ENCODE measurements at places on chromosomes 16 and 17.

GRCh38 chr16:23195366-23195978 lies 12.9 kb downstream of the SCNN1G start:
- DNase-seq, result no peak

- no peak for DNase-seq
Measured at GRCh38 chr16:3577302-3577752, at the start of gene NLRC3. Gene NLRC3, minus strand, starts transcription at chr16:3577403. Its CDS starts 12,367 bp downstream, at chr16:3565036.

GRCh38 chr17:39110435-39111136 lies 40.9 kb downstream of the PLXDC1 start:
- DNase-seq, result no peak

GRCh38 chr16:75044800-75045361 lies 46.1 kb downstream of the ZNRF1 start:
- DNase-seq, result no peak

GRCh38 chr17:12655936-12656335 lies 9.8 kb upstream of the MYOCD start:
- DNase-seq, result no peak

DNA sequence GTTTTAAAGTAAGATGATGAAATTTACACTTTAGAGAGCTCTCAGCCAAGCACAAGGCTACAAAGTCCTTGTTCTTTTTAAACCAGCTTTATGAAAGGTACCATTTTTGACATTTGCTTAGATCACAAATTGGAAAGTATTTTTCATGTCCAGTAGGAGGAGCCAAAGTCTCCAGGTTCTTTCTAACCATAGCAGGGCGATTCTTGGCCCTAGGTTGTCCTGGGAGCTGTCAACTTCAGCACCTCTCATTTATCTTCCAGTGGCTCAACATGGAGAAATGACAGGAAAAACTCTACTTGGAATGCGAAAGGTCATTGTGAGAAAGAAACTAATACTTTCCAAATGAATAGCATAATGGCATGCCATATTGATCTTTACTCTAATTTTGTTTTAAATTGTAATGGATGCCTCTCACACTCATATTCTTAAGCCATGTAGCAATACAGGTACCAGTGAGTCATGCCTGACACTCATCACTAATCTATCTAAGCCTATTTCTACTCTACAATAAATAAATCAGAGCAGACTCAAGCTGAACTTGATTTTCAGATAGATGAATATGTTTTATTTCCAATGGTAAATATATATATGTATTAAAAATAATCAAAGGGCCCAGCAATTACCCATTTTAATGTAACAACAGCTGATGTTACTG lies 919.1 kb upstream of the EEF2KMT start:
- DNase-seq, result no peak

DNA sequence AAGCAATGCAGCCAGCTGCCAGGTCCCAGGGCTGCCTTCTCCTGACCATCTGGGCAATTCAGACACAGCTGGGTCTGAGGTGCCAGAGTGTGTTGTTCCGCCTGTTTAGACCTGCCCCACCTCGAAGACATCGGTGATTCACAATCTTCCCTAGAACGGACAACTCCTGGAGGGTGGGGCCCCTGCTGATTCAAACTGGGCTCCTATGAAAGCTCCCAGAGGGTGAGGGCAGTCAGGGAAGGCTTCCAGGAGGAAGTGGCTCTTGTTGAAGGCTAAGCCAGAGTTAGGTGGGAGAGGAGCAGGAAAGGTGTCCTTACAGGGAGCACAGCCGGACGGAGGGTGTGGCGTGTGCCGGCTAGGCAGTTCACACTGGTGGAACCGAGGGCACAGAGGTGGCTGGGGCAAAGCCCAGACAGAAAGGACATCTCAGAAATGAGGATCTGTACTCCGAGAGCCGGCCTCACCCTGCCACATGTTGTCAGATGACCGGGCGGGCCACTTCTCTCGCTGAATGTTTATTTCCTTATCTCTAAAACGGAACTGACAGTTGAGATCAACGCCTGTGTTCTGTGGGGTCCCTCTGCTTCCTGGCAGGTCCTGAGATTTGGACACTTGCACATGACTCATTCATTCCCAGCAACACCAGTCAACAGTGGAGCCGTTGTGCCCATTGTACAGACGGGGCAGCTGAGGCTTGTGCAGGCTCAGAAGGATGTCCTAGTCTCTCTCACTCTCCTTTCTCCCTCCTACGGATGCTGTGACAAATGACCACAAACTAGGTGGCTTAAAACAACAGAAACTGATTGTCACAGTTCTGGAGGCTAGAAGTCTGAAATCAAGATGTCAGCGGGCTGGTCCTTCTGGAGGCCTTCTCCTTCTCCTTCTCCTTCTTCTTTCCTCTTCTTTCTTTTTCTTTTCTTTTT lies 26.9 kb upstream of the LITAF start:
- no peak for DNase-seq

GRCh38 chr16:89785523-89786155 lies 30.8 kb downstream of the FANCA start:
- no peak for DNase-seq

GRCh38 chr17:31269578-31269983 lies 27.5 kb downstream of the OMG start:
- DNase-seq, result peak; percentile 34

DNA sequence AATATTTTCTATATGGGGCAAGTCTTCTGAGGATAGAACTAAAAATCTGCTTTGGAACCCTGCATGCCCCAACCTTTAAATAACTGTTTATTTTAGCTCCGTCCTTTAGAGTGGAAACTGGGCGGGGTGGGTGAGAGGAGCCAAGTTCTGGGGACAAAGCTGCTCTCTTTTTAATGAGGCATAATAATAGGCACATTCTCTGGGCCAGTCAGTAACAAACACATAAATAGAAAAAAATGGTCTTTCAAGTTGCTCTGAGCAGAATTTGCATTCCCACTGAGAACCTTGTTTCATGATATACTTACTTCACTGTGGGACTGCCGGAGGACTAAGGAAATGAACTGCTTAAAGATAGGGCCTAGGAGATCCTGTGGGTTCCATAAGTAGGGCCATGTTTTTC lies 51.5 kb downstream of the KNOP1 start:
- DNase-seq, result no peak
